Ovary (tissue), 10 donors: ENCODE measurements at places on chromosomes 1 and 21. TPM values are rescaled to one million over a fixed set of nuclear protein-coding genes. Genes with fewer than 3 reads are reported as not detected.

DNA sequence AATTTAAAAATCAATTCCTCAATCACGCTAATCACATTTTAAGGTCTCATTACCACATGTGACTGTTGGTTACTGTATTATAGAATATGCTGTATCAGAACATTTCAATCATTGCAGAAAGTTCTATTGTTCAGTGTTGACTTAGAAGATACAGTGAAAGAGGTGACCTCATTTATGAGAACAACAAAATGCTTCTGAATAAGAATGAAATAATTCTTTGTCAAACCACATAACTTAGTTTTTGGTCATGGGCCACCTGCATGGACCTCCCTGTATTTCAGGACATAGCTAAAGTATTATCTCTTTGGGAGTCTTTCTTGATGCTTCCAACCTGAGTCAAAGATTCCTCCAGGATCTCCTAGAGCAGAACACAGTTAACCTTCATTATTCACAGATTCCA, 22.3 kb downstream of the MFSD2A start:
- no peak overlapping the region for H3K4me3 ChIP-seq
- H3K36me3 ChIP-seq, result no peaks in the 10 kb centered on the region

GRCh38 chr1:5733596-5733995, 258.6 kb downstream of the NPHP4 start:
- no peak overlapping the region for H3K4me3 ChIP-seq
- no peaks in the 10 kb centered on the region for H3K4me1 ChIP-seq
- H3K27ac ChIP-seq, result no peak overlapping the region
- no peak for DNase-seq

Gene TIE1
- 10.4 TPM for total RNA-seq

- H3K4me1 ChIP-seq, result no peaks in the 10 kb centered on the region
- no peak overlapping the region for H3K4me3 ChIP-seq
- no peak overlapping the region for H3K27ac ChIP-seq
- H3K36me3 ChIP-seq, result no peaks in the 10 kb centered on the region
- no peak for DNase-seq
- H3K27me3 ChIP-seq, result no peaks in the 10 kb centered on the region
These were observed 25.5 kb upstream of the RCC1 start for GRCh38 chr1:28480308-28480707.
